ENCODE measurements at places on chromosomes 4 and X.

DNA sequence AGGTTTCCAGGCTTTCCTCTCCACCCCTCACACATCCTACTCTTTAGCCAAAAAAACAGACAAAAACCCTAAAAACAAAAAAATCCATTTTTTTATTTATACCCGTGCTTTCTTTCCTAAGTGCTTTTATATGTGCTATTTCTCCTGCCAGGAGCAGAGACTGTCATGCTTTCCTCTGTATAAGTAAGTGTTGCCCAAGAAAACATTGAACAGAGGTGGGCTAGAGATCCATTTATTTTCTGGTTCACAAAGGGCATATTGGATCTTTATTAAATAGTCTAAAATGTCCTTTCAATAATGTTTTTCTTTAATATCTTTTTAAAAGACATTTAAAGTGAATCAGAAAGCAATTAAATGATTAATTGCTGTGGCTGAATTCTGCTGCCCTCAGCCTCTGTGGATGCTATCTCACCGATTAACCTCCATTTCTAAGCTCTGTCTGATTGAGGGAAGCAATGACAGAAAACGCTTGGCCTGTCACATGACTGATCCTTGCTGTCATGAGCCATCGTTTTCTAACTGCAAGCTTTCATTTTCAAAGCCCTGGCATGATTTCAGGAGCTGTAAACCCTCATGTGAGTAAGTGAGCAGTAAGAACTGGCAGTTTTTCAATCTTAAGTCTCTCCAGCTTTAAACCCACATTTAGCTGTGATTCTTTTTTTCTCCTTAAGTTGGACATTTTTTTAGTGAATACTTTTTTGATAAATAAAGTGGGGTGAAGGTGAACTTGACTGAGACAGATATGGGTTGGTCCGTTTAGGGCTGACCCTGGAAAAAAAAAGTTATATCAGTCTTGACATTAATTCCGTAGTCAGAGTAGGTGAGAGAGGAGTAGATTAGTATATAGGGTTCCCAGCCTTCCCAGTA lies 180.7 kb upstream of the PGRMC2 start:
- DNase-seq, result no peak

- no peak for DNase-seq
Observed at GRCh38 chr4:90951037-90951436, 823.8 kb downstream of the CCSER1 start.

- DNase-seq, result no peak
Observed at GRCh38 chr4:65789805-65790204, 119.5 kb upstream of the EPHA5 start.

DNA sequence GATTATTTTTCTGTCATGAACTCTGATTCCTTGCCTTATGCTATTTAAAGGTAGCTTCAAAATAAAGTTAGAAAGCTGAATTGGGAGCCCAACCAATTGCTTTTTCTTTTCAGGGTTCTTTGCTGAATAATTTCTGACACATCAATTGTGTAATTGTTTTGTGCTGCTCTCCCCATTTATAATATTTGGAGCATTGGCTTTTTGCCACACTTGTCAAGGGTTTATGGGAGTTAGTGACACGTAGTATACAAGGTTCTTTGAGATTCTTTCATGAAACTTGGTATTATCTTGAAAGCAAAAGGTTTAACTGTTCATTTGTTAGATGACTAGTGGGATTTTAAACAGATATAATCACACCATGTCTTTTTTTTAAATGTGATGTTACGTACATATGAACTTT lies 80.9 kb downstream of the POLA1 start:
- no peak for DNase-seq

DNA sequence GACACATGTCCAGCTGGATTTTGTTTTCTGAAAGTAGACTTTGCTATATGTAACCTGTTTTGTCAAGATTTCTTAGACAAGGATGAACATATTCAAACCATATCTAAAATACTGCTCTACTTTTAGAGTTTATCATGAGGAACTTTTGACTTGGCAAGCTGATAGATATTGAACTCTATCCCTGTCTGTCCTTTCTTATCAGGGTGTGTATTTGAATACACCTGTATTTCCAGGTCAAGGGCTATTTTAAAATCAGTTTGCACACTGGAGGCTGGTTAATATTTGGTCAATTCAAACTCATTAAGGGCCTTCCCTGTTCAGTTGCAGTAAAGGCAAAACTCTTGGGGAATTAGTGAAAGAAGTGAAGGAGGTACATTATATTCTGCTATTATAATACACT lies 2.3 kb downstream of the CDS1 start:
- no peak for DNase-seq

Measured in B cell (primary cell).